ENCODE measurements at places on chromosomes 3 and 15.

GRCh38 chr3:14329116-14329830 lies 73.1 kb upstream of the SLC6A6 start:
- DNase-seq = no peak

DNA sequence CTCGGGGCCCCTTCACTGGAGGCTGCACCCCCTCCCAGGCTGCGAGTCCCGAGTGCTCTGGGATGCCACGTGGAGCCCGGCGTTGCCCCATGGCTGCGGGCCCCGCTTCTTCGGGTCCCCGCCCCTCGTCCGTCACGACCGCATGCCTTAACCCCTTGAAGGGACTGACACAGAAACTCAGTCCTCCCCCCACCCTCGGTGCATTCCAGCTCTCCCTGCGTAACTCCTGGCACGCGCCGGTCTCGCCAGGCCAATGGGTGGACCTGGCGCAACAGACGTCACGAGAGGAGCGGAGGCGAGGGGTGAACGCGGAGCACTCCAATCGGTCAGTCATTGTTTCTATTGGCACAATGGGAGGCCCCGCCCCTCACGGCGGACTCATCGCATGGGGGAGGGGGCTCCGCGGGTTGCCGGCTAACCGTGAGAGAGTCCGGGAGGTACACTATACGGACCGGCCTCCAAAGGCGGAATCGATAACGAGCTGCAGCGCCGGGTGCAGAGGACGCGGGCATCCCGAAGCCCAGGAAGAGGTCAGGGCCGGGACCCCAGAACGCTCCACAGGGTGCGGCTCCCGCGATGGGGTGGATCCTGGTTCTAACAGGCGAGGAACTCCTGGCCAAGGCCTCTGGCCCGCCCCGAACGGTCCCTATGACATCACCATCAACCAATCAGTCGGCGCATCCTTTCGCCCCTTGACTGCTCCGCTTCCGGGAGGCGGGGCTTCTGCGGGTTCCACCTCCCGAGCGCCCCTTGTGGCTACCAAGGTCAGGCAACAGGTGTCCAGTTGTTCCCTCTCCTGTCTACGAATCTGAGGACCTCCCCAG lies 1.0 kb upstream of the CELSR3 start:
- DNase-seq = peak; percentile 98

DNA sequence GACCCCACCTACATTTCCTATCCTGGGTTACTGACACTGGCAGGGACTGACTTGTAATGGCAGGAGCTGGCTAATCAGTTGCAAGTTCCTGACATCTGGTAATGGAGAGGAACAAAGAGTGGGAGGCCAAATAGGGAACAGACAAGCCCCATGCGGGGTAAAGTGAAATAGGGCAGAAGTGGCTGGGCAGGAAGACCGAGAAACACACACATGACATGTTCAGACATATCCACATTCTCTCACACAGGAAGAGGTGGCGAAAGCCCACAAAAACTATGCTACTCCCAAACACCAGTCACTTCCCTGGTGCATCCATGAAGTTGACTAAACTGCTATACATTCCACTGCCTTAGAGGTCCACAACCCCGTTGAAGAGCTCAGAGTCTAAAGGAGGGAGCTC lies 394.1 kb upstream of the TBL1XR1 start:
- DNase-seq = no peak

GRCh38 chr3:64316971-64317370 lies 91.7 kb upstream of the PRICKLE2 start:
- DNase-seq = no peak

Measured in HS-27A (cell line).